ENCODE measurements at places on chromosomes 7 and 10.

DNA sequence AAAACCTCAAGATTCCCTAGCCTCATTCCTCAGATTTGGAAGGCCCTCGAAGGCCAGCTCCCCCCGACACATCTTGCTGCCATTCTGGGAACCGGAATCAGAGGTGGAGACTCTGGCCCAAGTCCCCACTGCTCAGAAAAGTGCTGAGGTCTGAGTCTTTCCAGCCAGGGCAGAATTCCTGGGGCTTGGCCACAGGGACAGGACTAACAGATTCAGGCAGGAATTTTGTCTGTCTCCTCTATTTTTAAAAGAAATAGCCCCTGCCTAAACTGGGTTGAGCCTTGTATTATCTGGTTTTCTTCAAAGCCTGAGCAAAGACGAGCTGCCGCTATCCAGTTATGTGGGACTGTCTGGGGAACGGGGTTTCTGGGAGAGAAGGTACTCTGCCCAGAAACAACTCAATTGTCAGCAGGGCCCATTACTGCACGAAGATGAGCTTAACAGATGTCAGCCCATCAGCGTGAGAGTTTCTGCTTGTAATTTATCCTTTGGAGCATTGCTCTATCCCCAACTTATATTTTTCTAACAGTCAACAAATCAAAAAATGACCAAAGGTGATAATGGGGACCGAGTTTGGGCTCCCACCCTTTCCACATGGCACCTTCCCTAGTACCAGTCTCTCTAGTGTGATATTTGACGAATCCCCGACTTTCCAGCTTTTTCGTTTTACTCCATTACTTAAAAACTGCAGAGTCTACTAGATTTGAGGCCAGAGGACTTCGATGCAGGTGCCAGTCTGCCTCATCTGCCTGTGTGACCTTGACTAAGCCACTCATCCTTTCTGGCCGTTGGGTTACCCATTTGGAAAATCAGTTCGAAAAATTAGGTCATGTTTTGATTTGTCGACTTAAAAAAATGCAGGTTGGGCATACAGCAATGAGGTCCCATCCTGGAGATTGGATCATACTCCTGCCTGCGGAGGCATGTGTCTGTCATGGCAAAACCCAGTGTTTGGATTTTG, 110.9 kb downstream of the WDR11 start:
- DNase-seq = no peak

DNA sequence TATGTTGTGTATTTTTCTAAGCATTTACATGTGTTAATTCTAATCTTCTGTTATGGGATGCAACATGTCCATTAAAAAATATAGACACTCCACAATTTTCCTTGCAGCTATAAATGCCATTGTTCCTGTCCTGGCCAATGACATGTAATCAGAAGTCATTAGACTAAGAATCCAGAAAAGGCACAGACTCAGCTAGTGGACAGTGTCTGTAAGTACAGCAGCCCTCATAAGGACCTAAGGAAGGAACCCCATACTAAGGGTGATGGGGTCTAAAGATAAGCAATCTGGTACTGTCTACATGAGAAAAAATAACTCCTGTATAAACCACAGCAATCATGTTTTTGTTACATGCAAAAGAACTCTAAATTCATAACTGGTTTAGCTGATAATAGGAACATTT, 115.9 kb downstream of the GPR85 start:
- no peak for DNase-seq

DNA sequence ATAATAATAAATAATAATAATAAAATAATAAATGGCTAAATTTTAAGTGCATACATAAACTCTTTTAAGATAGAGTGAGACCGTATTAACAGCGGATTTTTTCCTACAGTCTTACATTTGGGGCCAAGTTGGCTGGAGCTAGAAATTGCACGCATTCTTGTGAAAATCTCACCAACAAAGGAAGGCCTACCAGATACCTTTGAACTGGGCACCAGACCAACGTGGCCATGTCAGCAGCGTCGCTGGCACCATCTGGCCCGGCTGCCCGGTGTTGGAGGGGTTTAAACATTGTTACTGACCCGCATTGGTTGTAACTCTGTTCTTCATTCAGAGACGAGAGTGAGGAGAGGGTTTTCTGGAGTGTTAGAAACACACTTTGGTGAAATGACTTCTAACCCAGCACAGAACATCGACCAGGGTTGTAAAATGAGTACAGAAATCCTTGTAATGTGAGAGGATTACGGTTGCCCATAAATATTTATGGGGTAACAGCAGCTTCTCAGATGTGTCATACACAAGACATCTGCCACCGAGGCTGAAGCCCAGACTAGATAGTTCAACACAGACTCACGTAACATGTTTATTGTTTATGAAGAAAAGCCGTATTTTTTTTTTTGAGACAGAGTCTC, 34.6 kb upstream of the UNCX start:
- no peak for DNase-seq

GRCh38 chr10:18273039-18273438, 132.8 kb downstream of the CACNB2 start:
- no peak for DNase-seq

DNA sequence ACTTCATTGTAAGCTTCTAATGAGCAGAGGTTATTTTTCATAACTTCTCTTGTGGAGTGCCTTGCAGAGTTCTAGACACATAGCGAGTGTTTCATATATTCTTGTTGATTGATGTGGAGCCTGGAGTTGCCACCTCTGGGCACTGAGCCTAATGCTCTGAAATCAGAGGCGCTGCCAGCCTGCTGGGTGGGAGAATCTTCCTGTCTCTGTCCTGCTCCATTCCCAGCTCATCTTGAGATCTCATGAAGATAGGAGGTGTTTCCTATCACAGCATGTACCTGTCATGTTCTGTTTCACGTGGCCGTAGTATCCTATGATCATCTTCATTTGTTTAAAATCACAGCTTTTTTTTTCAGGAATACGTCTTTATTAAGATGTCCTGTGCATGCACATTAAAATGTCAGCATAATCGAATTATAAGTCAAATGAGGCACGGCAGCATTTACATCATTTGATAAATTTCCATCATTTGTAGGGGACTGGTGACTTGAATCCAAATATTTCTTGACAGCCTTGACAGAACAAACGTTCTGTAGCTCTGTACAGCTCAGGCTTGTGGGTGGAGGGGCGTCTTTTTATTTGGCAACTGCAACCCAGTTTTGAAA, 393.0 kb downstream of the PHTF2 start:
- no peak for DNase-seq

Data from iPS-NIHi11 (cell line).